ENCODE measurements at places on chromosomes 7 and 10.

DNA sequence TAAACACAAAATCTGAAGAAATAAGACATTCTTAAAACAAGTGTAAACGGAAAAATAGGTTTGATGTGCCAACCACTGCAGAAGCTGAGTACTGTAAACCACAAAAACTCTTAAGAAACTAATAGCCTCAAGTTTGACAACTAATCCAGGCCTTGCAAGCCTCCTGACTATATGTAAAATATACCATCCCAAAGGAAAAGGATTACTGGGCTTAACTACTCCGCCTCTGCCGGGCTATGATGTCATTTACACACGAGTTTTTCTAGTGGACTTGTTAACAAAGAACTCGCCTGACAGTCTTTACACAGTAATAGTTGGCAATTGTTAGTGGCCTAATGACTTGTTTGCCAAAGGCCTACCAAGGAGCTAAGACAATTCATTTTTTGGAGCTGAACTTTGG lies 2.1 kb downstream of the KIF5B start:
- no peak for DNase-seq

- DNase-seq: no peak
Measured at GRCh38 chr7:35039343-35039742, 2.1 kb upstream of the DPY19L1 start.

DNA sequence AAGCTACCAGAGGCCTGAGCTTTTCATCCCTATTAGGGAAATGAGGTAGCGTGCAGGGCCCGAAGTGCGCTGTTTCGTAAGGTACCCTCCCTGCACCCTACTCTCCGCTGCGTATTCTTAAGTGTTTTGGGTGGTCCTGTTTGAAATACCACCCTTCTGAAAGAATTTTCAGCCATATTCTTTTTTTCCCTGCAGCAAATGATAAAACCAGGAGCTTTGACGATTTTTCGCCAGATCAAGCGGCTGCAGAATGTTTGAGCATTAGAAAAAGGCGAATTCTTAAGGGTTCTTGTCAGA lies 1.2 kb downstream of the RSBN1L start:
- DNase-seq: no peak

- DNase-seq: no peak
Measured at GRCh38 chr10:927131-927530, 4.4 kb downstream of the LARP4B start.

- no peak for DNase-seq
Measured at GRCh38 chr7:116547347-116547746, 22.5 kb downstream of the CAV1 start.

- no peak for DNase-seq
Measured at GRCh38 chr10:121928528-121928884, 675 bp upstream of the ATE1 start.

DNA sequence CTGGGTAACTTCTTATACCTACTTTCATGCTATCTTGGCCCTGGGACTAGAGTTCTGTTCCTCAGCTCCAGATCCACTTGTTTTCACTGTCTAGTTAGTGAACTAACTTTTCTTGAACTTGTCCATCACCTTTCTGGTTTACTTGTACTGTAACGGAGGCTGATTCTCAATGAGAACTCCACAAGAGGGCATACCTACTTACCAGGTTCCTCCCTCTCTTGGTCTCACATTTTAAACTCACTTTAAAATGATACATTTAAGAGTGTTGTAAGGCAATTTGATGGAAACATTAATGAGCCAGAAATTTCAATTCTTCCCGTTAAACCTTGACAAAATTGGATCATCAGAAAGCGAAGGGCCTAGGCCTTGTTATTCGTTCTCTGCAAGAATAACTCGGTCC lies 111.6 kb downstream of the MAGI2 start:
- no peak for DNase-seq

- DNase-seq: no peak
Measured at GRCh38 chr7:83072576-83073517, 89.8 kb downstream of the PCLO start.

- no peak for DNase-seq
Measured at GRCh38 chr10:125121003-125121402, 39.4 kb downstream of the CTBP2 start.

Data from stimulated activated CD8-positive, alpha-beta memory T cell treated with anti-CD3 and anti-CD28 coated beads, Interleukin-15, amount 100 ng/mL, for 4 hours (primary cell).